Skin of body (tissue), 3 donors: ENCODE measurements at places on chromosomes 12 and 14.

GRCh38 chr14:101177301-101177971 is 273.9 kb upstream of the RTL1 start:
- DNase-seq = peak; percentile 32

GRCh38 chr14:67644428-67644827 is 24.7 kb downstream of the ARG2 start:
- DNase-seq = no peak

DNA sequence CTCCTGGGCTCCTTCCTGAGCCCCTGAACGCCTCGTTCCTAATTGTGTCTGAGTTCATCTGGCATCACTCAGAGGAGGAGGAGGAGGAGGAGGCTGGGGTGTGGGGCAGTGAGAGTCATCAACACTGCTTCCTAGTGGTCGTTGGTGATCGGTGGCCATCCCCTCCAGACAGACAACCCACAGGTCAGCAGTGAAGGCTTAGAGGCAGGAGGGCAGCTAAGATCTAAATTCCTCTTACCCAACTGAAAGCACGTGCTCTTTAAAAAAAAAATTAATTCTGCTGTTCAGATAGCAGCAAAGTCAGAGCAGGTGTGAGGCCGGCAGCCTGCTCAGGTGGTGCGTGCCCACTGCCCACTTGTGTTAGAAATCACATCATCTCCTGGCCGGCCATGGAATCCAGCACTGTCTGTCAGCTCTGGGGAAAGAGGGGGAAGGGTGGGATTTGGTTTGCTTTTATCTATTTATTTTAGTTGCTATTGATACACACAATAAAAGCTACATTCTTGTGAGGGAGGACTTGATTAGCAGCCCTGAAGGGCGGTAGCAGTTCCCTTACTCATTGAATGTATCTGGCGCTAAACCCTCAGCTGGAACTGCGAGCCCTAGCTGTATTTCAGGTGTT is 46.6 kb downstream of the PPP2R5C start:
- no peak for DNase-seq

- no peak for DNase-seq
These were observed 308.3 kb downstream of the DAD1 start for GRCh38 chr14:22280497-22281316.

DNA sequence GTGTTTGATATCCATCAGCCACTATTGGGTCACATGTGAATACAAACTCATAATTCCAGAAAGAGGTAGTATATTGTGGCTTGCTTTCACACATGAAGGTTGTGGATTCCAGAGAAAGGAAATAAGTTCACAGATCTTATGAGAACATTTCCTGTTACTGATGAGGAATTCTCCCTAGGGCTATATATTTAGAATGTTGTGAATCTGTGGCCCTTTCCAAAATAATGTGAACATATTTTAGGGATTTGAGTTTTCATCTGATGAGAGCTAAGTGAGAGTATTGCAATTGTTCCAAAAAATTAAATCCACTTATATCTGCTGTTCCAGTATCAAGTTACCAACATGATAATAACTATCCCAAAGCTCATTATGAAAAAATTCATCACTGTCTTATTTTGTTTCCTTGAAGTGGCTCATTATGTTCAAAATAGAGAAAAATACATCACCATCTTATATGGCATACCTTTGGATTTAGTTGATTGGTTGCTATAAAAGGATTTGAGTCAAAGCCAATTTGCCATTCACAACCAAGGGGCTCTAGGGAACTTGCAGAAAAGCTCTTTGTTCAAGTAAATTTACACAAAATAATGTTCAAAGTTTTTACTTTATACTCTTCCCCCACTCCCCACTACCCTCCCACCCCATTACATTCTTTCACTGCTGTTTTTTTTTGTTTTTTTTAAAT is 76.3 kb downstream of the MYRFL start:
- DNase-seq = peak; percentile 68

- DNase-seq = no peak
These were observed 20.5 kb upstream of the LRRK2 start for GRCh38 chr12:40204337-40204736.

DNA sequence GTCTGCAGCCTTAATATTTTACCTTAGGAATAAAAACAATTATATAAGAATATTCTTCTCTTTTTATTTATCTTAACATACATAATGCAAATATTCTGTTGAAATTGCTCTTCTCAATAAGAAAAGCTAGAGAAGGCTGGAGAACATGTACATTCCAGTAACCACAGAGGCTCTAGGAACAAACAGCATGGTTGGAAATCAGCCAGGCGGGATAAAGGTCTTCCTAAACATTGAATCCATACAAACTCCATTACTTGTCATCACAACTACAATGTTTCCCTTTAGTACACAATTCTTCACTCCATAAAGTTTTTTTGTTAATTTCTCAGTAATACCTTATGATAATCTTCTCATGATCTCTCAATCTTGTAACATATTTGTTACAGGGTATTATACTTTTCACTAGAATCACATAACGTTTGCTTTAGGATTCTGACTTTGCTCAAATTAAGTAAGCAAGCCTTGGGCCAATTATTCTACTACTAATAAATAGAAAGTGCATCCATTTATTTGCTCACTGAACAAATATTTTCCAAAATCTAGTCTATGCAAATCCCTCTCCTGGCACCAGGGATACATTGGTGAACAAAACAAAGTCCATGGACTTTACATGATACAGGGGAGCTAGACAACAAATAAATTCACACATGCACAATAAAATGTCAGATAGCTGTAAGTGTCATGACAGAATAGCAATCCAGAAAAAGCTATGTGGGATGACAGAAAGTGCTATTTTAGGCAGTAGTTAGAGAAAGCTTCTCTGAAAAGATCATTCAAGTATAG is 237.5 kb upstream of the TMTC1 start:
- DNase-seq = peak; percentile 69

DNA sequence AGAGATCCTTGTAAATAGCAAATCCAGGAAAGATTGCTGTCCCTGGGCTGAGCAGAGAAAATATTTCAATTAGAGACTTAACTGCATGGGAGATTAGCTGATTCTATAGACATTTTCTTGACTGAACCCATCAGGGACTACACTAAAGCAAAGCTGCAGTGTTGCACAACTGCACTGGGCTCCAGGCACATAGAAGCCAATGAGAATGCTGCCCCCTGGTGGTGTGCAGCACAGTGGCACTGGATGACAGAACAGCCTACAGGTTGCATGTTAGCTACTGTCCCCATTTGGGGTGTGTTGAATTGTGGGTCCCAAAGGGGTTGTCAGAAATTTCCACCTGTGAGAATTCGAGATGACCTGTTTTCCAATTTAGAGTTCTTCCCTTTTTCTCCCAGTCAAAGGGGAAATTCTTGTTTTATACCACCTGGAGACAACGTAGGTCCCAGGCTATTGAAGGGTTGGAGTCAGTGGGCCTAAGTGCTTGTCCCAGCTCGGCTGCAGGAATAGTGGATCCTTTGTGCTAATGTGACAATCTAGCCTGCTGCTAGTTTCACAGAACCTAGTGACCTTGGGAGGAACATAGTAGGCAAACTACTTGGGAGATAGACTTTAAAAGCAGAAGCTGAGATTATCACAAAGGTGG is 114.7 kb downstream of the SLC8A3 start:
- no peak for DNase-seq

DNA sequence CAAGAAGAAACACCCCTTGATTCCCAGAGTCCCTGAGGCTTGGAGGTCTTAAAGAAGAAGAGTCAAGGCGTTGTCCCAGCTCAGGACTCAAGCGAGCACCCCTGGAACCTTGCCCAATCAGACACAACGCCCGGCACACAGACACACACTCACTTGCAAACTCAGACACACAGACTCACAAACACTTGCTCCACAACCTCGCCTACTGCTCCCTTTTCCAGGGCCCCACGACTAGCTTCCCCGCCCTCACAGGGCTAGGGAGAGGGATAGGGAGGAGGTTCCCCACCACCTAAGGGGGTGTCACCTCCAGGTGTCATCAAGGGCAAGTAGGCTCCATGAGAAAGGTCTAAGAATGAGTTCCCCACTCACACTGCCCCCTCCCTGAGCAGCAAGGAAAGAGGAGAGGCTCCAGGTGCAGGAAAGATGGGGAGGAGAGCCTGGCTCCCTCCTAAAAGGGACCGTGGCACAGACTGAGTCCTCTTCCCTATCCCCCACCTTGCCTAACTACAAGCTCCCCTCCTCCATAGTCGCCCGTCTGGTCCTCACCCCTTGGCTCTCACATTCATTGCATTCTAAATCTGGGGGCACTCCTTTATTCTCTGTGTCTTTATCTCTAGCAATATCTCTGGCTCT is 717 bp downstream of the WNT10B start:
- no peak for DNase-seq

- no peak for DNase-seq
These were observed 12.1 kb downstream of the SYNE3 start for GRCh38 chr14:95504135-95505029.

- no peak for DNase-seq
These were observed 2.1 kb downstream of the PIANP start for GRCh38 chr12:6698352-6699046.

- peak; percentile 11 for DNase-seq
These were observed 25.5 kb downstream of the SCARB1 start for GRCh38 chr12:124837958-124838803.

DNA sequence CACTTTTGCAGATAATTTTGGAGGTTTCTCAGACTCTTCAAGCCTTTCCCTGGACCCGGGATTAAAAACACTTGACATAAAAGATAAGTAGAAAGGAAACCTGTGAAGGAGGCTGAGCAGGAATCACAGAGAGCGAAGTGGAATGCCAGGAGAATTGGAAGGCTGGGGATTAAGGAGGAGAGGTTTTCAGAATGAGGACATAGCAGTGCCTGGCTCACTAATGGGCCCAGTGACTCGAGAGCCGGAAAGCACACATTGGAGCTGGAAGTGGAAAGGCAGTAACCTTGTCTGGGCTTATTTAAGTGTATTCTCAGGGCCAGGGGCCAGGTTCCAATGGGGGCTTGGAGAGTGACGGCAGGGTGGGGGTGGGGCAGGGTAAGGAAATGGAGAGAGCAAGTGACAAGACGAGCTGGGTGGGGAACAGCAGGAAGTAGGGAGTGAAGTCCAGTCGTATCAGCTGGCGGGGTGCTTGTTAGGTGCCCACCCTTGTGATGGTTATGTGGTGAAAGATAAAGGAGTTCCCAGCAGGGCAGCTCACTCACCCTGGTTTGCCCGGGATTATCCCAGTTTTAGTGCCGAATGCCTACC is 13.1 kb downstream of the EVL start:
- no peak for DNase-seq

- peak; percentile 84 for DNase-seq
These were observed 184.4 kb upstream of the CCND2 start for GRCh38 chr12:4089121-4089606.

DNA sequence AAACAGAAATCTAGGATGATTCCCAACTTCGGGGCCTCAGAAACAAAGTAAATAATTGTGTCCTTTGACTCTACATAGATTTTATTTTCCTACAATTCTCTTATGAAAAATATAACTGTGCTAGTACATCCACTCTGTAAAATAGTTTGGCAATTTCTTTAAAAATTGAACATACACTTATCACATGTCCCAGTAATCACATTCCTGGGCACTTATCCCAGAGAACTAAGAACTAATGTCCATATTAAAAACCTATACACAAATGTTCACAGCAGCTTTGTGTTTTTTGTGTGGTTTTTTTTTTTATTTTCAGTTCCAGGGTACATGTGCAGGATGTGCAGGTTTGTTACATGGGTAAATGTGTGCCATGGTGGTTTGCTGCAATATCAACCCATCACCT is 99.0 kb downstream of the KCNH5 start:
- DNase-seq = no peak

DNA sequence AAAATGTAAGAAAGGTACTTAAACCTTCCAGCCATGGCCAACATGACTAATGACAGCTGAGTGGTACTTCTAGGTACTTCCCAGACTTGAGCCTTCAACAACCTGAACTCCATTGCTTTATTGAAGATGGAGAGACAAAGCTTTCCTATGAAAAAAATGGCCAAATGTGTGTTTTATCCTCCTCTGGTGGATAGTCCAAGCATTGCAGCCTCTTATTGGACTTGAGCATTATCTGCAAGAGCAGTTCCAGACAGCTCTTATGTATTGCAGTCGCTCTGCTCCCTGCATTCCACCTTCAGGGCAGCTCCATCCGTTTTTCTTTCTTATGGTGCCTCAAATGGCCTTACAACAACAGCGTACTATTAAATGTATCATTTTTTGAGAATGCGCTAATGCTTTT is 588.2 kb downstream of the NRXN3 start:
- no peak for DNase-seq

GRCh38 chr12:27987331-27987730 is 14.8 kb upstream of the PTHLH start:
- DNase-seq = no peak

GRCh38 chr12:81610955-81611889 is 147.9 kb downstream of the PPFIA2 start:
- DNase-seq = no peak
